PC-9 (cell line): ENCODE measurements at places on chromosomes 3 and 15.

DNA sequence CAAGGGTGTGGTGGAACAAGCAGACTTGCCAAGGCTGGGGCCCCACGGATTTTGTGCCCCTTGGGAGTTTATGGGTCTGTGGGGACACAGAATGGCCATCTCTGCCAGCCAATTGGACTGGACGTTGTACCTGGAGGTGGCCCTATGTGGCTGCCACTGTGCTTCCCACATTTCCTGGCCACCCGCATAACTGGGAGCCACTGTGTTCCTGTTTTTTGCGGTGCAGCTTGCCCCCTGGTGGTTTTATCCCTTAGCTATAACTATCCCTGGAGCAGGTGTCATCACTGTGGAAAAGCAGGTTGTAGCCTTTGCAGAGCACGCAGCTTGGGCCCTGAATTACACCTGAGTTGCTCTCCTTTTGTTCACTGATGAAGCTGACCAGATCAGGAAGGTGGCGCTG lies 306.3 kb downstream of the ZPLD1 start:
- no peak for DNase-seq

- DNase-seq, result no peak
These were observed 3.9 kb downstream of the KATNBL1 start for GRCh38 chr15:34206011-34206410.

GRCh38 chr3:79848876-79849275 lies 81.1 kb upstream of the ROBO1 start:
- no peak for DNase-seq

DNA sequence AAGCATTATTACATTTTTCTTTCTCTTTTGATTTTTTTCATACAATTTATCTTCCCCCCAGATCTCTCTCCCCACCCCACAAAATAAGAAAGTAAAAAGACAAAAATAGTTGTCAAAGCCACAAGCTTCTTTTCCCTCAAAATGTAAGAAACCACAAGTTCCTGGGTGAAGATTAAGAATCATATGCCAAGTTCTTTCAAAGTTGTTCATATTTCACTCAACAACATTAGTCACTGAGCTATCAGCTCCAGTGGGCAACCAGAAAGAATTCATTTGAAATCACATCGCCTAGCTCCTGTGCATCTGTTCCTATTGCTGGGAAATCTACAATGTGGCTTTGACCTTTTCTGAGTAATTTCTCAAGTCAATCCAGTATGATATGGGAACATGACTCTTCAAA lies 681.6 kb upstream of the ARPP21 start:
- no peak for DNase-seq

GRCh38 chr15:77409259-77410156 lies 10.4 kb downstream of the PEAK1 start:
- no peak for DNase-seq

DNA sequence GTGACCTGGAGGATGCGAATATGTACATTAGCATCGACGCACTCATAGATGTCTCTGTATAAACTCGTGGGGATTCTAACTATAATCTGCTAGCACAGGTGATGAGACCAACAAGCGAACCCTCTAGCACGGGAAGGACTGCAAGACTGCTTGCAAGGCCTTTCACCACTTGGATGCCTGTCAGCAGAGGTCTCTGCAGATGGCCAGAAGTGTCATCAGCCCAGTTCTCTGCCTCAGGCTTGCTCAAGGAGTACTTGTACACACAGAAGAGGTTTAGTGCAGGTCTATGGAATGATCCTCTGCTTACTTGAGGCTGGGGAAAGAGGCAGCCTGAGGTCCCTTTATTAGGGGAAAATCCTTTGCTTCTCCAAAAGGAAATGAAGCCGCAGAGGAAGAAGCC lies 48.1 kb downstream of the EDEM1 start:
- DNase-seq, result no peak

DNA sequence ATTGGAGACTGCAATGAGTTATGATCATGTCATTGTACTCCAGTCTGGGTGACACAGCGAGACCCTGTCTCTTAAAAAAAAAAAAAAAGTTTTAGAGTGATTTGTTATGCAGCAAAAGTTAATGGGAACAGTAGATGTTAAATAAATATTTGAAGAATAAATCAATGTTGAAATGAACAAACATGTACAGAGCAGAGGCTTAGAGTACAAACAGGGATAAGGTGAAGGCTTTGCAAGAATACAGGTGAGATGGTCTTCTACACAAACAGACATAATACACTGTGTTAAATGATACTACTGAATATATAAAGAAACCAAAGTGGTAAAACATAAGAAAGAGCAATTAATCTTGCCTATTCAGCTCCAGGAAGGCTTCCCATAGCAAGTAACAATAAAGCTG lies 265.4 kb downstream of the CNTN3 start:
- no peak for DNase-seq

- DNase-seq, result peak; percentile 67
These were observed 13.7 kb downstream of the C15orf39 start for GRCh38 chr15:75215107-75216004.

- no peak for DNase-seq
These were observed 32.4 kb downstream of the PAK2 start for GRCh38 chr3:196772102-196772501.

DNA sequence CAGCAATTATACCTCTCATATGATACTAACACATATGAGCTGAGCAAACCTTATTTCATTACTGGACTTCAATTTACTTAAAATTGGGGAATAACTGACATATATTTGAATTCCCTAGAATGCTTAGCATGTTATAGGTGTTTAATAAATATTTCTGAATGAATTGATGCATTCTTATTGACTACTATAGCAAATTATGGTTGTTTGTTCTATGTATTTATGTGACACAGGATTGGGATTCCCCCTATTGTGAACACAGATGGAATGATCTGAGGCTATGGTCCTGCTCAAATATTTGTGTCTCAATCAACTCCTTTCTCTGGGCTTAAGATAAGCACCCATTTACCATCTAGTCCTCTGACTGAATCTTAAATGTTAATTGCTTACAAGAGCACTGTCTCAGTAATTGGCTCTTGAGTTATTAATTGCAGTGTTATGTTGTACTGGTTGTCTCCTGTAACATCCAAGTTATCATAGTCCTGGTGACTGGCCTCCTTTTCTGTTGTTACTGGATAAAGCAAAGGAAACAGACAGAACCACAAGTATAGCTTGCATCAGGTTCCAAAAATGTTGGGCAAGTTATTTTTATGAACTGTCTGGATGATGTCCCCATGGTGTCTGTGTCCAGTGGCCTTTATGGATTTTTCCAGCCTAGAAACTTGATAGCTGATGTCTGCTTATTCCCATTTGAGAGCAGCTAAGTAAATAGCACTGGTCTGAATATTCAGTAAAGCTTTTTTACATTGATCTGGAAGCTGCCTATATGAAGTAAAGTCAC lies 2.3 kb upstream of the UACA start:
- no peak for DNase-seq

GRCh38 chr15:76267077-76267476 lies 44.2 kb downstream of the ETFA start:
- DNase-seq, result no peak

DNA sequence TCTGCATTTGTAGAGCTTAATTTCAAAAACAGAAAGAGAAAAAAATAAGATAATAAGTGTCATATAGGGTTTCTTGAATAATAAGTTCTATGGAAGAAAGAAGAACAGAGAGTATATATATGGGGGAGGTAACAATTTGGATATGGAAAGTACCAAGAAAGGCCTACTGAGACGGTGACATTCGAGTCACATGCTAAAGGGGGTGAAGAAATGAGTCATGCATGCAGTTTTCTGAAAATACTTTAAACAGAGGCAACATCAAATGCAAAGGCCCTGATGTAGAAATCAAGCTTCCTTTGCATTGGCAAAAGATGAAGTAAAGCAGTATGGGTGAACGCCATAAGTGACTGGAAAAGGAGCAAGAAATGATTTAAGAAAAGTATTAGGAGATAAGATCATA lies 371.6 kb upstream of the ZNF385D start:
- DNase-seq, result no peak

GRCh38 chr3:34020726-34021680 lies 222.6 kb downstream of the PDCD6IP start:
- no peak for DNase-seq

GRCh38 chr15:68186671-68187397 lies 18.3 kb downstream of the CALML4 start:
- DNase-seq, result no peak

DNA sequence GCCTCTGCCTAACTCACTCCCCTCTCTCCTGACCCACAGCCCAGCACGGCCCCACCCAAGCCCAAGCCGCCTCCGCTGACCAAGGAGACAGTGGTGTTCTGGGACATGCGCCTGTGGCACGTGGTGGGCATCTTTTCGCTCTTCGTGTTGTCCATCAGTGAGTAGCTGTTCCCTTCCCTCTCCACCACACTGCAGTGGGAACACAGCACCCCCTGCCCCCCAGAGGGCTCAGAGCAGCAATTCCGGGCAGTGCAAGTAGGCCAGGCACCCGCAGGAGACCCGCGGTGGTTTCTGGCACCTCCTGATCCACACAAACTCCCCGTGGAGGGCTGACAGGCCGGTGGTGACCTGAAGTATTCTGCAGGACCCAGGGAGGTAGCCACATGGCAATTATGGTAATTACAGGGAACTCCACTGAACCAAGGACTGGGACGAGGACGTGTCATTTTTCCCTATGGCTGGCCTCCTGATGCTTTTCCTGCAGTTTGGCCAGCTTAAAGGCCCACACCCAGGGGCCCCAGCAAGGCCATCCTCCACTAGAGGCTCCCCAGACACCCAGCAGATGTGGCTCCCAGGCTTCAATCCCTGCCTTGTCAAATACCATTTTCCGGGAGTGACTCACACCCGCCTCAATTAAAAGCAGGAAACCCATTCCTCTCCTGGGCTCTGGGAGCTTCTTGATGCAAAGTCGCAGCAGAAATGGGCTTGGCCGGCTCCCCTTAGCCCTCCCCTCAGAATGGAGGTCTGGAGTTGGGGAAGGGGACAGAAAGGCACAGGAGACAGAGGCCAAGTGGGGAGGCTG lies 4.8 kb downstream of the TMIE start:
- peak; percentile 73 for DNase-seq

GRCh38 chr3:43786526-43787305 lies 96.0 kb downstream of the ABHD5 start:
- DNase-seq, result no peak

DNA sequence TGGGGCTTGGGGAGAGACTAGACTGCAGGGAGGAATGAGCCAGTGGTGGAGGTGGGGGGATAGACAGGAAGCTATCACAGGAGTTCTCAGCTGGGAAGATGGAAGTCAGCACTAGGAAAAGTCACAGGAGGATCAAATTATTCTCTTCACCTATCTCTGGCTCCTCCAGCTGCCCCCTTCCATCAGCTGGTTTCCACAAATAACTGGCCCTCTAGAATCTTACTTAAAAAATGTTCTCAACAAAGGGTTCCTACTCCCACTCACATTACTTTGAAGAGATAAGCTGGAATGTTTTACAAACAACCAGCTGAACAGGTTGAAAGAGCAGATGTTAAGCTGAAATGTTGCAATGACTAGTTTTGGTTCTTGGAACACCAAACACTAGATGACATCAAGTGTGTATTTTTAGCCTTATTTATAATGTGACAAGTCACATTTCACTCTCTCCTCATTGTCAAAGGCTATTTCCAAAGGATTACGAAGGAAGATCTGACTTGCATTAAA lies 102.7 kb upstream of the AADACL2 start:
- DNase-seq, result peak; percentile 38

- no peak for DNase-seq
These were observed 10.6 kb downstream of the POC1A start for GRCh38 chr3:52143616-52144015.

DNA sequence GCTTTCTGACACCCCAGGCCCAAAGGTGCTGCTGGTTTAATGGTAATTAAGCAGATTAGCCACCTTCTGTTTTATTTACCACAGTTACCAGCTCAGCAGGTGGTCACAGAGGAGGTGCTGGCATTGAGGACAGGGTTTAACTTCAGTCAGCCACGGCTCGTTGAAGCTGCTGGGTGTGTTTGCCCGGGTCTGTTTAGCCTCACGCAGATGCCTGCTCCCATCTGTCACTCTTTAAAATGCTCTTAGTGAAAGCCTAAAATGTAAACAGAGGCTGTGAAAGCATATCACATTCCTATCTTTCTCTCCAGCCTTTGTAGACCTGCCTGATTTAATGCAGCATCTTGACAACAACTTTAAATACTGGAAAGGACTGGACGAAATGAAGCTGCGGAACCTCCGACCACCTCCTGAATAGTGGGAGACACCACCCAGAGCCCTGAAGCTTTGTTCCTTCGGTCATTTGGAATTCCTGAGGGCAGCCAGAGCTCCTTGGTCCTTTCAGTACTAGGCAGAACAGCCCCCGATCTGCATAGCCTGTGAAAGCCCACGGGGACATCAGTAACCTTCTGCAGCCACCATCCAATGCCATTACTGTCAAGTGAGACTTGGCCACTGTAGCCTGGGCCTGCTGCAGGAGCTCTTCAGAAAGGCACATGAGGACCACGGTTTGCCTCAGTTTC lies 156.0 kb downstream of the PDE8A start:
- DNase-seq, result no peak

- DNase-seq, result no peak
These were observed 12.4 kb upstream of the ZMAT3 start for GRCh38 chr3:179083977-179084376.

DNA sequence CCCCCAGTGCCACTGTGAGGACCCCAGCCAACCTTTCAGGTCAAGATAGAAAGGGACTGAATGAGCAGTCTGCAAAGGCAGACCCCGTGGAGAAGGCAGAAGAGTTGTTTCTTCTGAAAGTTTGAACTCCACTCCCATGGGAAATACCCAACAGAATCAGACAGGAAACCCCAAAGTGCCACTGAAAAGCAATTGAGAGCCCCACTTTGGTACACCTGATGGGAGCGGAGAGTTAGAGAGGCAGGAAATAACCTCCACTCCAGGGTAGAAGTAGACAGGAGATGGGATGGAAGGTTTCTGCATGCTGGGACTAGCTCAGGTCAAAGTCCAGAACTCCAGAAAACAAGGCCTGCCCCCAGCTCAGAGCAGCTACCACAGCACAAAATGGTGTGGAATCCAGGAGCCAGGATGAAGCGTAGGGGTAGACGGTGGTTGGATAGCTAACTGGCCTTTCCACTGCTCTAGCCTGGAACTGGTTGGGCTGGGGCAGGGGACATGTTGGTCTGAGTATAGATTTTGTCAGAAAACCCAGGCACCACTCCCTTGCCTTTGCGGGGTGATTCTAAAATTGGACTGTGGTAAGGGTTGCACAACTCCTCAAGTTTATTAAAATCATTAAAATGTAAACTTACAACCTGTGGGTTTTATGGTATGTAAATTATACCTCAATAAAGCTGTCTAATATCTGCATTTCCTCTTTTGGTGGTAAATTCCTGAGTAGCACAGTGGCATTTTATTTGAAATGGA lies 1.9 kb upstream of the RAB43 start:
- DNase-seq, result peak; percentile 62

DNA sequence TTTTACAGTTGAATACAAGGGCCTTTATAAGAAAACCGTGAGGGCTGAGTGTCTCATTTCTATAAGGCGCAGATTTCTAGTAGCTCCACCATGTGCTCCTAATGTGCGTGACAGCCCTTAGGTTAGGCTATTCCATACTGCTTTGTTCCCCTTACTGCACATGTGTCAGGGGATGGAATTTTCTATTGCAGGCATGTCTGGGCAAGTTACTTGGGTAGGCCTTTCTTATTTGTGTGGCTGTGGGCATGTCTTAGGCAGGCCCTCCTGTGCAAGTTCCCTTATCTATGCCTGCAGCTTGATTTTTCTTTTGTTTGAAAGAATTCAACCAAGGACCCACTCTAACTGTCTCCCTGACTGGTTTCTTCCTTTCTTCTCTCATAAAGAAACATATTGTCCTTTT lies 434.2 kb upstream of the CNTN3 start:
- no peak for DNase-seq
